HepG2 (cell line): ENCODE measurements at places on chromosomes 13 and 19.
A peak's percentile ranks its signal among the peaks of the same experiment; 100 is the strongest.

DNA sequence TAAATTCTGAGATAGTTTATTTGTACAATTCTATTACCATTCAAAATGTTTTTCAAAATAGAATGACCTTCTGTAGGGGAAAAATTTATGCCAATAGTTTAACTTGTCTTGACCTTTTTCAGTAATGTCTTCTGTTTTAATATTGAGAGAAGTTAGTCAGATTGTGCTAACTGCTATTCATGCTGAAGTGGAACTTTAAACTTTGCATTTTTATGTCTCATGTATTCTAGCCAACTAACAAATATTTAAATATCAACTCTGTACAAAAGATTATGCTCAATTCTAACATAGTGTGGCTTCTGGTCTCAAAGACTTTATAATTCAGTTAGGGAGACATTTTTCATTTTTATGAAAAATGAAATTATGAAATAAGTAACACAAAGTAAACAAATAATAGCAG lies 94.2 kb downstream of the WDFY2 start:
- no peak for DNase-seq

DNA sequence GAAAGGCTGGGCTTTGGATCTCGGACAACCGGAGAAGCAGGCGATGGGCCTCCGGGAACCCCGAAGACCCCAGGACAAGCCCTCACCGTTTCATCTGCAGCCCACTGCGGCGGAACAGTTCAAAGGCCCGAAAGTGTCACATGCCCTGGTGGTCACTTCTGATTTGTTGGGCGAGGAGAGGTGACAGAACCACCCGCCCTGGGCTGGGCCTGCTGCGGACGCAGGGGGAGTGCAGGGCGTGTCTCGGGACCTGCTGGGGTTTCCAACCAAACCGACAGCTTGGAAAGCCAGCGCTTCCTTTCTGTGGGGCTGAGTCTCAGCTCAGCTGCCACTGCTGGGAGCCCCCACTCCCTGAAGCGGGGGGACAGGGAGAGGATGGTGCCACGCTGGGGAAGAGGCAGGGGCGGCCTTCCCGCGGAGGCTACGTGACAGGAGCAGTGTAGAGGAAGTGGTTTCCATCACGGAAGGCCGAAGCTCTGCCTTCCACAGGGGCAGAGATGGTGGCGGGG lies 22.8 kb upstream of the ZBTB7A start:
- DNase-seq, result no peak

DNA sequence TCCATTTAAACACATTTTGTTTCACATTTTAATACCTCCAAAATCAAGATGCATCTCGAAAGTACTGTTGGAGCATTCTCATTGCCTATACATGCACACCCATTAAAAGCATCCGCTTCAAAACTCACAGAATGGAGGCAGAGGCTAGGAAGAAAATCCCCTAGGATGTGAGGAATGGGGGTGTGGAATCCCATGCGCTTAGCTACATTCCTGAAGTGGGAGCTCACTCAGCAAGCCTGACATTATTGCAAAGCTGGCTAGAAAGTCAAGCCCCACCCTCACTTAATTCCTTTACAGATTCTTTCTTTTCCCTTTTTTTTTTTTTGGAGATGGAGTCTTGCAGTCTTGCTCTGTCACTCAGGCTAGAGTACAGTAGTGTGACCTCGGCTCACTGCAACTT lies 4.6 kb upstream of the FAM32A start:
- no peak for DNase-seq

GRCh38 chr13:52879950-52880741 lies 31.7 kb upstream of the PCDH8 start:
- no peak for DNase-seq

GRCh38 chr19:23403581-23404324 lies 8.5 kb upstream of the ZNF91 start:
- peak; percentile 87 for DNase-seq

DNA sequence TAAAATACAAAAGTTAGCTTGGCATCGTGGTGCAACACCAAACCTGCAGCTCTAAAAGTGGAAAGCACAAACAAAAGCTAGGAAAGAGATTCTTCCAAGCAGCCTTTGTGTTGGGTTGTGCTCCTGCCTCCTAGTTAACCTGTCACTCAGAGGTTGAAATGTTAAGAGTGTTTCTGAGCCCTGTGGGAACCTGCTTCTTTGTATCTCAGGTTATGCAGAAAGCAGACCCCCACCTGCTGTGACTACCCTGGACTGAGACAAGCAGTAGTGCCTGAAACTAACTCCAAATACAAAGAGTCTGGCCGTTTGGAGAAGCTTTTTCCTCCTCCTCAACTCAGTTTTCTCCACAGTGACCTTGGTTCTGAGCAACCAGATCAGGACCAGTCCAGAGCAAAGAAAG lies 158.4 kb upstream of the CSNK1A1L start:
- DNase-seq, result no peak

DNA sequence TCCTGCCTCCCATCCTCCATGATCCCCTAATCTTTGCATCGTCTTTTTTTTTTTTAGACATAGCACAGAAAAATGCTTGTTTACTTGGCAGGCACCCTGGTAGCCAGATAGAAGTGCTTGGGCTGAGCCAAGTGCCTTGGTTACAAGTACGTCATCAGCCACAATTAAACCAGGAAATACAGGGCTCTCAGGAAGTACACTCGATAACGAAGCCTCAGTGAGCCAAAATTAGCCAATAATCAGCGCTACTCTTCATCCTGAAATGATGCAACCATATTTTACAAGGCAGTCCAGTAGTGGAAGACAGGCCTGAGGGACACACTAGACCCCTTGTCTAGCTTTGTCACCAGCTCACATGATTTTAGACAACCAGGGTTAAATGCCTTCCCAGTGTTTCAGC lies 194.0 kb upstream of the NBEA start:
- no peak for DNase-seq

DNA sequence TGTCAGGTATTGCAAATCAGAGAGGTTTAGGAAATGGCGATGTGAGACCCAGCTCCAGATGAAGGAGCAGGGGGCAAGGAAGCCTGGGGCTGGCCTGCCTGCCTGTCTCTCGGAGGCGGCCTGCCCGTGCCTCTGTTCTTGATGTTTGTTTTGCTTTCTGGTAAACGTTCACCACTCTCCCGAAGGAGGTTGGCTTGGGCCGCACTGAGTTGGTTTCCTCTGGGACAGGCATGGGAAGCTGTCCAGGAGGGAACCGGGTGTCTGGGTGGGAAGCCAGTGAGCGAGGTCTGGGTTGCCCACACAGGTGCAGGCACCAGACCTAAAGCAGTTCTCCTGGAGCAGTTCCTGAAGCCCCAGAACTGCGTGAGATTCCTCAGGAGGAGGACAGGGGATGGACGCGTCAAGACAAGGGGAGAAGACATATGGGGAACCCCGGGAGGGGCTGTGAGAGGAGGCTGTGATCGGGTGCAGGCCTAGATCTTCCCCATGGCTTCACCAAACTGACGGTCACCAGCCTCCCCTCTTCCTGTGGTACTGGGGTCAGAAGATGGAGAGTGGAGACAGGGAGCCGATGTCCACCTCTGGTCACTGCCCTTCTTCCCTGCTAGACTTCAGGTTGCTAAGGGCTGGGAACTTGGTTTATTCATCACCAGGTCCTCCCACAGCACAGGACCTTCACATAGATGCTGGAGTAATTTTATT lies 15.2 kb downstream of the COL4A2 start:
- DNase-seq, result no peak

- no peak for DNase-seq
These were observed 33.4 kb downstream of the SPRY2 start for GRCh38 chr13:80307401-80307987.

- DNase-seq, result no peak
These were observed 5.2 kb downstream of the SPACA6 start for GRCh38 chr19:51698296-51698695.

- DNase-seq, result no peak
These were observed 475 bp upstream of the DNAJC15 start for GRCh38 chr13:43022934-43023288.

- no peak for DNase-seq
These were observed 3.7 kb upstream of the C2CD4C start for GRCh38 chr19:412356-413355.

DNA sequence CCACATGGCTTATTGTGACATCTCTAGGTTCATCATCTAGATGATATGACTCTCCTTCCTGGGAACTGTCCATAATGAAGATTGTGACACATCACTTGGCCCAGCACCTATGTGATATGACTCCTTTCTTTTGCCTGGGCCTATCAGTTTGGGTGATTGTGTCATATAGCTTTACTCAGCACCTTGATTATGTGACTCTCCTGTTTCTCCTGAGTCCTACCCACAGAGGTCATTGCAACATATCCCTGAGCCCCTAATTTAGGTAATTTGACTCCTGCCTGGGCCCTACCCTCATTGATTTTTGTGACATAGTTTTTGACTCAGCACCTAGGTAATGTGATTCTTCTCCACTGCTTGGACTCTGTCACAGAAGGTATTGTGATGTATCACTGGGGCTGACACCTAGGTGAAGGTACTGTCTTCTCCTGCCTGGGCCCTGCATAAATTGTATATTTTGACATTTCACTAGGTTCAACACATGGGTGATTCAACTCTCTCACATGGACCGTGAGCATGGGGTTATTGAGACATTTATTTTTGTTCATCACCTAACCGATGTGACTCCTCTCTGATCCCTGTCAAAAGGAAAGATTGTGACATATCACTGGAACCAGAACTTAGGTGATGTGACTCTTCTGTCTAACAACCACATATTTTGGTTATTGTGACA lies 26.2 kb upstream of the ZNF254 start:
- no peak for DNase-seq

GRCh38 chr13:38341149-38341692 lies 8.4 kb upstream of the UFM1 start:
- DNase-seq, result no peak

- no peak for DNase-seq
These were observed 1.3 kb downstream of the FLT3LG start for GRCh38 chr19:49475191-49475917.

DNA sequence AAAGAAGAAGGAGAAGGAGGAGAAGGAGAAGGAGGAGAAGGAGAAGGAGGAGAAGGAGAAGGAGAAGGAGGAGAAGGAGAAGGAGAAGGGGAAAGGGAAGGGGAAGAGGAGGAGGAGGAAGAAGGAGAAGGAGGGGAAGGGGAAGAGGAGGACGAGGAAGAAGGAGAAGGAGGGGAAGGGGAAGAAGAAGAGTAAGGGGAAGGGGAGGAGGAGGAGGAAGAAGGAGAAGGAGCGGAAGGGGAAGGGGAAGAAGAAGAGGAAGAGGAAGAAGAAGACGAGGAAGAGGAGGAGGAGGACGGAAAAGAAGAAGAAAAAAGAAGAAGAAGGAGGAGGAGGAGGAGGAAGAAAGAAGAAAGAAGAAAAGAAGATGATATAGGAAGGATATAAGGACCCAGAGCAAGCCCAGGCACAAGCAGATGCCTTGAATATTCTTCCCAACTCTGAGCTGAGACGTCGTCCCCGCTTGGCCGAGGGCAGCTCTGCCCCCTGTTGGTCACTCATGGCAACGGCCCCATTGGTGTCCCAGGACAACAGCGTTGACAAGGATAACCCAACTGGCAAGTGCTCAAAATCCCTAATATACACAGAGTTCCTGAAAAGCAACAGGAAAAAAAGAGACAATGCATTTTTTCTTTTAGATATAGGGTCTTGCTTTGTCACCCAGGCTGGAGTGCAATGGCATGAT lies 30.6 kb upstream of the IGSF23 start:
- no peak for DNase-seq

- no peak for DNase-seq
These were observed 575.9 kb downstream of the MYO16 start for GRCh38 chr13:109205315-109205714.

DNA sequence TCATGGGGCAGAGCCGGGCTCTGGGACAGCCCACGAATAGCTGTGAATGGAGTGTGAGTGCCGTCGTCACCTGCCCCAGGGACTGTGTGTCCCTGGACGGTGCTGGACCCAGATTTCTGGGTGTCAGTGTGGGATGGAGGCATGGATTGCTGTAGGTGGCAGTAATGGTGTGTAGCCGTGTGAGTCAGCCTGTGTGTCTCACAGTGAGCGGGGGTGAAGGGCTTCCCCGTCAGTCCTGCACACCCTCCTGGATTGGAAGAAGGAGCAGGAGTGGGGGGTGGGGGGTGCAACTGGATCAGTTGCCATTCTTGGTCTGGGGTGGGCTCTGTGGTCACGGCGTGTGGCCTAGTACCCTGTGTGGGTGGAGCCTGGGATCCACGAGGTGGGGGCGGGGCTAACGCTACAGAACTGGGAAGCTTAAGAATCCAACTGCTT lies 6.5 kb upstream of the LTBP4 start:
- no peak for DNase-seq

- DNase-seq, result no peak
These were observed 128.8 kb downstream of the GGACT start for GRCh38 chr13:100459747-100460146.

DNA sequence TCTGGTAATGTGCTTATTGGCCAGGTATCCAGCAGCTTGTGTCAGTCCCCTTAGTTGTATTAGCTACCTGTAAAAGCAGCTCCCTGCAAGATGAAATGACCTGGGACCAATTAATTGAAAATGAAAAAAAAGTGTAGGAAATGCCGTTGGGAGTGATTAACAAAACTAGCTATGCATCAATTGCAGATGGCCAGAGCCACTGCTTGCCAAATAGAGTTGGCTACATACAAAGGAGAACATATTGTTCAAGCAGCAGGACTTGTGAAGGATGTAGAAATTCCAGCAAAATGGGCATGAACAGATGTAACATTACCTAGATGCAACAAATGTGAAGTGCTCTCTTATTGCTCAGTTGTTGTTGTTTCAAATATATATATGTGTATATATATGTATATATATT lies 300.5 kb downstream of the PCDH17 start:
- DNase-seq, result no peak

- peak; percentile 57 for DNase-seq
These were observed 15.1 kb downstream of the CC2D1A start for GRCh38 chr19:13920940-13921747.

- DNase-seq, result no peak
These were observed 3.1 kb downstream of the NR2F6 start for GRCh38 chr19:17242431-17243208.

DNA sequence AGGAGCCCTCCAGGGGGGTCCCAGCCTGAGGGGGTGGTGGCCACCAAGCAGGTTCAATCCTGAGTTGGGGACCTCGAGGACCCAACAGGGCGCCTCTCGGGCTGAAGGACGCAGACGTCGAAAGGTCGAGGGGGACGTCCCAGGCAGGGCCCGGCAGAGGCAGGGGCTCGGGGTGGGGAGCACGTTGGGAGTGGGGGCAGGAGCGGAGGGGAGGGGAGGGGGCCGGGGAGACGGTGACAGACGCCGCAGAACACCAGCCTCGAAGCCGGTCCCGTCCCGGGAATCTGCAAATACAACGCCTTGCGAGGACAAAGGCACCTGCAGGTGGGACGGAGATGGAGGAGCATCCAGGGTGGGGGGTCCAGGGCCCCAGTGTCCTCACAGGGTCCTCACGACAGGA lies 4.1 kb downstream of the FGF22 start:
- no peak for DNase-seq

- no peak for DNase-seq
These were observed 7.7 kb downstream of the NDUFB7 start for GRCh38 chr19:14563989-14564651.

GRCh38 chr13:88031980-88032559 lies 360.9 kb downstream of the SLITRK5 start:
- no peak for DNase-seq

GRCh38 chr19:15200553-15201364 lies at the start of gene NOTCH3:
Gene NOTCH3, minus strand, starts transcription at chr19:15200995. Its CDS starts 90 bp downstream, at chr19:15200905.
- no peak for DNase-seq

- DNase-seq, result no peak
These were observed 90.5 kb upstream of the AKAP11 start for GRCh38 chr13:42181381-42181953.

GRCh38 chr13:37863708-37864107 lies 5.9 kb downstream of the TRPC4 start:
- DNase-seq, result no peak

GRCh38 chr13:38888309-38888708 lies 102.3 kb downstream of the STOML3 start:
- DNase-seq, result no peak

- DNase-seq, result peak; percentile 53
These were observed 25.8 kb upstream of the INTS6 start for GRCh38 chr13:51478418-51479198.
